ENCODE measurements at places on chromosomes 6 and 20.

- DNase-seq: no peak
Measured at GRCh38 chr6:70166088-70166958, 136.6 kb downstream of the COL9A1 start.

DNA sequence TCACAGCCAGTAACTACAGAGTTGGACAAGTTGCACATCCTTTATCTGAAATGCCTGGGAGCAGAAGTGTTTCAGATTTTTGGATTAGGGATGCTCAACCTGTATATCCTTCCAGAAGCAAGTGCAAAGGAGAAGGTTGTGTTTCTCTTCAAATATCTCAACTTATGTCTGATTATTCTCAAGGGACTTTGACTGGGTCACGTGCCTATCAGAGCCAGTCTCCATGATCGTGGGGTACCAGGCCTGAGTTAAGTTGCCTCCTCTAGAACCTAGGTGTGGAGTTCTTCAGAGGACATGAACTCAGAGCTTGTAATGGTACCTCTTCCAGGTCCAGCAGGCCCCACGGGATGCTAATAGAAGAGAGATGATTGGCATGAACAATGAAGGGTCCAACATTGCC is 7.8 kb downstream of the CD83 start:
- DNase-seq: no peak

DNA sequence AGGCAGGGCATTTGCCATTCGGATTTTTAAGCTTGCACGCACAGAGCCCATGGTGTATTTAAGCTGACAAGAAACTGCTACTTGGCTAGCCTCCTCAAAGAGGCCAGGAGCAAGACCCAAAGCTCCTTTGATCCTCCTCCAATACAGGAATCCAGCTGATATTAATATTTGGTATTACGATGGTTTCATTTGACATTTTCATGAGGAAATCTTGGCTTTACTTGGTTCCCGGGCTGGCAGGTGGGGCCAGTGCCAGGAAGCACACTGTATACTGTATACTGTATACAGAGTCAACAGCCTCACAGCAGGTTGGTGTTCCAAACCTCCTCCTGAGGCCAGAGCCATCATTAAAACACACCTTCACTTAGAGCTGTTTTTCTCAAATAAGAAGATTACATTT is 138.2 kb upstream of the ARMC2 start:
- DNase-seq: no peak

DNA sequence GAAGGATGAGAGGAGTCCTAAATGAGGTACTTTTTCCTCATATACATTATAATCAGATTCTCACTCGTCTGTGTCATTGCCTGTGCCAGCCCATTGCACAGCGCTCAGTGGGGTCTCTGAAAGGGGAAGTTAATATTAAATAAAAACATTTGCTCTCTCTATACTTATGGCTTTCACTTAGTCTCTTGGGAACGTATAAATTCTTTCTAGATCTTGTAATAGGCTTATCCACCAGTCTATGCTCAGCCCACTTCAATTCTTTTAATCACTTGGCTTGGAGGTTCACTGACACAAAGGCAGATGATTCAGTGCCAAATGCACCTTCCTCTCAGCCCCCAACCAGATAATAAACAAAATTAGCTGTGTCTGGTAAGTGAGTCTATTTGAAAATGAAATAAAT is 164.3 kb upstream of the OGFRL1 start:
- DNase-seq: no peak

GRCh38 chr6:112649853-112650252 is 302.7 kb downstream of the RFPL4B start:
- DNase-seq: no peak

- DNase-seq: no peak
Measured at GRCh38 chr6:4466769-4467480, 309.3 kb upstream of the CDYL start.

GRCh38 chr6:89353118-89353556 is 615 bp upstream of the UBE2J1 start:
- no peak for DNase-seq

DNA sequence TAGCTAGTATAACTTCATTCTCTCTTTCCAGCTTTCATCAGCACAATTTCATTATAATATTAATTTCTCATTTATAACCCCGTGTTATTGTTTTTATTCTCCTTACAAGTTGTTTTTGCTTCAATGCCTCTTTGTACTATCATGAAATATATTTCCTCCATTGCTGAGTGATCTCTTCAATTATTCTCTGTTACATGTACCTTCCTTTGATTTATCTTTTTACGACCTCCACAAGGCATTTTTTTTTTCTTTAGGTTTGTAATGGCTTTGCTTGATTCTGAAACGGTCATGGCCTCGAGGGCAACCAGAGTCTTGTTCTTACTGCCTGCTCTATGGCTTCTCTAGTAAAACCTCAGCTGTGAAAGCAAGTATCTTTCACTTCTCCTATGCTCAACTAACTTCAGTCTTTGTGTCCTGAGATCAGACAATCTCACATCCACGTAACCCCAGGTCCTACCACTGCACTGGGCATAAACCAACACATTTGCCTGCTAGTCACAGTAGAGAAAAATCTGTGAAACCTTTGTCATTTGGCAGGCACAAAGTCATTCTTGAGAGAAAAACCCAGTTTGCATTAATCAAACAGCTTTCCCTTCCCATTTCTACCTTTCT is 119.9 kb downstream of the UST start:
- DNase-seq: no peak

DNA sequence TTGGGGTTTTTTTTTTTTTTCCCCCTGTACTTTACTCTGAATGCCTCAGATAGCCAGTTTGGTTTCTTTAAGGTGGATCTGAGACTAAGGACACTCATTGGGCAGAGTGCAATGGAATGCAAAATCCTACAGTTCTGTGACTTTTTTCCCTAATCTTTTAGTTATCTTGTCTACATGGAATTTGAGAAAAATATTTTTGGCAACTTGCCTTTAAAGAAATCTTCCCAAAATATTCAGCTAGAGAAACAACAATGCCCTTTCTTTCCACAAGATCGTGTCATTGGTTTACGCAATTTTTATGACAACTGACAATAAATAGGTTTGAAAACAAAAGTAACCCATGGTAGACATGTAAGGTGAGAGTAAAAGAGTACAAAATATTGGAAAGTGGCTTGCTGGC is 171.7 kb upstream of the LAMP5 start:
- DNase-seq: no peak

DNA sequence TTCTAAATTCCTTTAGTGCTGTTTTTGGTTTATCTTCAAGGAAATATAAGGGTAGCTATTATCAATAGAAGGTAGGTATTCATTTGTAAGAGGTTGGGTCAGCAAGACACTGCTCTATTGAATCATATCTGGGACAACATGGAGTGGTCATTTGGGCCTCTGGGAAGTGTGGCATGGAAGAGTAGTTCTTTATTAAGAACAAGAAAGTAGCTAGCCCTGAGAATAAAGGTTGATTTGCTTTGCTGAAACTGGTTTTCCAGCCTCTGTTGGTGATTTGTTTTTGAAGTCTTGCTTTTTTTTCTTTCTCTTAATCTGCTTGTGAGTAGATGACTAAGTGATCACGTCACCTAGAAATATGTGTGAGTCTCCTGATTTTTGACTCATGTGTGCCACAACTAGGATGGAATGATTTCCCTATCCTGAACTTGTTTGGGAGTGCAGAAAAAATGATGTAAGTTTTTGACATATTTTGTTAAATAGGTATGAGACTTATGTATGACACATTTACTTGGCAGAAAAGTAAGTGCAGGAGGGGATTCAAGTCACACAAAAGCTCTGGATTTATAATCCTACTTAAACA is 381.8 kb downstream of the CENPW start:
- DNase-seq: no peak

- peak; percentile 3 for DNase-seq
Measured at GRCh38 chr20:22333885-22334545, 250.4 kb downstream of the FOXA2 start.

GRCh38 chr6:26660000-26660361 is 435 bp upstream of the ZNF322 start:
- no peak for DNase-seq

- no peak for DNase-seq
Measured at GRCh38 chr6:151286214-151286613, 46.4 kb downstream of the AKAP12 start.

DNA sequence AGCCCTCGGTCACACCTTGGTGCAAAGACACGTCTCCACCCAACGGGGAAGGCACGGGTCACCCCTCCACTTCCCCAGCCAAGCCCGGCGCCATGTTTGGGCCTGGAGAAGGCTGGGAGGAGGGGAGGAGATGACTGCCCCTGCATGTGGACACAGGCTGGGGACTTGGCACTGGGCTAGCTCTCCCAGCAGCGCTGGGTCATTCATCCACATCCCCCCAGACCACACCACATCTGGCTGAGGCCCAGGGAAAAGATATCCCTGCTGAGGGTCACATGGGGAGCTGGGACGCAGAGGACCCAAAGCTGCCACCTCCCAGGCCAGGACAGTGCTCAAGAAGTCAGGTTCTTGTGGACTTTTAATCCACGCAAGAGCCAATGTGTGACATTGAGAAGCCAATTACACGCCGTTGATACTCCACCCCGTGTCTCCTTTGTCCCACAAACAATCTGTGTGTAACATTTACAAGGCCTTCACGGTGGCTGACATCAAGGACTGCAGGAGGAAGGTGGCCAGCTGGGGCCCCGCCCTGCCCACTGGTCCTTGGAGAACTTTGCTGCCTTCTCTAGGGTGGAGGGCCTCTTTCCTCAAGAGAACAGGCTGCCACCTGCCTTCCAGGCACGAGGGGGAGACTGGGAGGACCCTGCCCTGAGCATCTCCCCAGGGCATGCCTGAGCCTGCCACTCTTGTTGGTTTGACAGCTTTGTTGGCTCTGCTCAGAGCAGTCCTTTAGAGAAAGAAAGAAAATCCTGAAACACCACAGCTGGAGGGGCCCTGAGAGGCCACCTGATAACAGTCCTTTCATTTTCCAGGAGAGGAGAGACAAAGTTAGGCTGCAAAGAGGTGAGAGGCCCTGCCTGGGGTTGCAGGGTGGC is 5.3 kb upstream of the IP6K3 start:
- DNase-seq: no peak

- no peak for DNase-seq
Measured at GRCh38 chr20:62305765-62306413, 3.1 kb downstream of the ADRM1 start.

GRCh38 chr6:64224819-64225218 is 589.2 kb downstream of the PHF3 start:
- DNase-seq: no peak

DNA sequence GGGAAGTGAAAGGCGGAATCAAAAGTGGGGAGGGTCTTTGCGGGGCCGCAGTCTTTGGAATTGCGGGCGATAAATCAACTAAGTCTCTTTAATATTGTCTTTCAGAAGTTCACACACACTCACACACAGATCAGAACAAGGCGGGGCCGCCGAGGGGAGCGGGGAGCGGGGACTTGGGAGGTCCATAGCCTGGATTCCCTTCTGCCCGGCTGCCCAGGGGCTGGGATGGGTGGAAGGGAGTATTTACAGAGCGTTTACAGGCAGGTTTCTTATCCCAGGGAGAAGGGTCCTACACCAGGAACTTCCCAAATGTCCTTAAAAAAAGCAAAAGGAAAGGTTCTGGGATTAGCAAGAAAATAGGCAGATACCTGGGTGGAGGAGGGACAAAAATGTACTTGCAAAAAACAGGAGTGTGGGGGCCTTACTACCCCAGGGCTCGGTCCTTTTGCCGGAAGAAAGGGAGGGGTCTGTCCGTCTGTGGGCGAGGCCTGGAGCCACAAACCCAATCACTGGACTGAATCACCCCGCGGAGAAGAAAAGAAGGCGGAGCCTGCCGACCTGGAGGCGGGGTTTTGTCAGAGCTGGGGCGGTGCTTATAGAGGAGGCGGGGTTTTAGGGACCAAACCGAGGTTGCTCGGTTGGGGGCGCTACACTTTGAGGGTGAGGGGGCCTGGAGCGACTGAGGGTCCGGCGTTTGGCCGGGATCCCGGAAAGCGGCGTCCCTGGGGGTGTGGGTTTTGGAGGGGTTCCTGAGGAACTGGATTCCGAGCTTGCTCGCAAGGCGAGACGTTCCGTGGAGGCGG is 3.2 kb downstream of the PRRT1 start:
- DNase-seq: peak; percentile 55

DNA sequence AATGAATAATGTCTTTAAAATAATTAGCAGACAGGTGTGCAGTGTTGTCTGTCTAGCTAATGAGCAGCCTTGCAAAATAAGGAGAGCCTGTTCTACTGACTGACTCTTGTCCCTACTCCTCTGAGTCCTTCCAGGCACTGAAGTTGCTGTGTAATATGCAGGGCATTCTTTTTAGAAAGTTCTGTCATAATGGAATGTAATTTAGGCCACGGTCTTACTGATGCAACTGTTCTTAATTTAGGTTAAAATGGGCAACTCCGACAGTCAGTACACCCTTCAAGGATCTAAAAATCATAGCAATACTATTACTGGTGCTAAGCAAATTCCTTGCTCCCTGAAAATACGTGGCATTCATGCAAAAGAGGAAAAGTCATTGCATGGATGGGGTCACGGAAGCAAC is 133.9 kb downstream of the TIAM2 start:
- DNase-seq: no peak

DNA sequence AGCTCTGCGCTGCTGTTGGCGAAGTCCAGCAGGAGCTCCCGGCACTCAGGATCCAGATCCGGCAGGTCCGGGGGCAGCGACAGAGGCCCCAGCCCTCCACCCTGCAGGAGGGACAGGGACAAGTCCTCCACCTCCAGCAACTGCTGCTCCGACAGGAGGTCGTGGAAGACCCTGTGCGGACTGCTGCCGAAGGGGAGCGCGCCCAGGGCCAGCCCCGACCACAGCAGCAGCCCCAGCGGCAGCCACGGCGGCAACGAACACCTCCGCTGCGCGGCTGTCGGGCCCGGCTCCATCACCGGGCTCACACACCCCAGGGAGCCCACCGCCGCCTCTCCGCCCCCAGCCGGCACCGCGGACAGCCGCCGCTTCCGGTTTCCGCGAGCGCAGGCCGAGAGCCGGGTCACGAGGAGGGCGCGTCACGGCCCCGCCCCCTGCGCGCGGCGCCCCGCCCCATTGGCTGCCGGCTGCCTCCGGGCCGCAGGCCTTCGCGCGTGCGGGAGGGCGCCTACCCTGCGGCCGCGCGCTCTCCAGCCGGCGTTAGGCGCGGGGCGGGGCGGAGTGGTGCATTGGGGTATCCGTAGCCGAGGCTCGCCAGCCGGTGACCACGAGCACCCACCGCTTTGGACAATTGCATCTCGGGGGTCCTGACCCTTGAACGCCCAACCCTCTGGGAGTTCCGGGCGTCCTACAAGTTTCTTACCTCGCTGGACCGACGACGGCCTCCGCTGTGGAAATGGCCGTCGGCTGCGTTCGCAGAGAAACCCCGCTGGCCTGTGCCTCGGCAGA is at the start of gene OSTM1:
TSS of gene OSTM1 (minus strand) at position 383 of the 786 bp plus-strand sequence. CDS start at position 293, 90 bp downstream.
- peak; percentile 91 for DNase-seq

Data from stimulated activated CD4-positive, alpha-beta T cell treated with anti-CD3 and anti-CD28 coated beads, Interleukin-1b, Interleukin-23, amount 100 ng/mL, for 4 hours (primary cell).